CD4-positive, alpha-beta T cell treated with Interleukin-17A for 1 hour (primary cell): ENCODE measurements at places on chromosomes 6 and 20.

GRCh38 chr6:29708432-29709179 lies 14.6 kb upstream of the HLA-F start:
- DNase-seq, result peak; percentile 87

- DNase-seq, result no peak
Measured at GRCh38 chr6:142937986-142938385, 7.0 kb downstream of the HIVEP2 start.

GRCh38 chr6:87244380-87244779 lies 78.0 kb upstream of the SMIM8 start:
- DNase-seq, result no peak

DNA sequence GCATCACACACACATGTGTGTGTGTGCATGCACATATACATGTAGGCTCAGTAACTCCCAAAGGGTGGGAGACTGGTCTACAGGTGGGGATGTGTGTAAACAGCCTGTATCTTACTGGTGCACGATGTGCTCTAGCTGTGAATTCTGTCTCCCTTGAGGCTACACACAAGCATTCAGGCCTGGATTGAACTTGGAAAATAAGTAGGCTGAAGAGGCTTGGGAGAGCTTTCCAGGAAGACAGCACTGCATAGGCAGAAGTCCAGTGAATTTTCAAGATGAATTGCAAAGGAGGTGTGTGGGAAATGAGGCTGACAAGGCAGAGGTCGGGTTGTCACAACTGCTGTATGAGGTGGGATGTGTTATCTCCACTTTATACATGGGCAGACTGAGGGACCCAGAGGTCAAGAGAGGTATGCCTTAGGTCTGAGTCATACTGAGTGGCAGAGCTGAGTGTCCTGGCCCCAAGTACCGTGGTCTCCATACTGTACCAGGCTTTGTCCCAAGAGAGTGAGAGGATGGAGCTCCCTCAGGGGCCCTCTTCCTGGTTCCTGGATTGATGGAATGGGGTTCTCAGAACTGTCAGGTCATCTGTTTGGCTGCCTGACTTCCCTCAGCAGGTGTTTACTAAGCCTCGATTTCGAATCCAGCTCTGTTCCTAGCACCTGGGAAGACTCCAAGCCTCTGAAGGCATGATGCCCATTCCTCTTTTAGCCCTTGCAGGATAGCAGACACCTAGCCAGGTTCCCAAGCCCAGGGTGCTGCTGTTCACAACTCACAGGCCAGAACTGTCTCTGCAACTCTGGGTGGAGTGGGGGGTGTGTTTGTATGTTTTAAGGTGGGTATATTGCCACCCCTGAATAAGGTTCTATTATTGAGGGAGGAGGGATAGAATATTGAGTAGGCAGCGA lies 14.4 kb downstream of the SNPH start:
- no peak for DNase-seq

DNA sequence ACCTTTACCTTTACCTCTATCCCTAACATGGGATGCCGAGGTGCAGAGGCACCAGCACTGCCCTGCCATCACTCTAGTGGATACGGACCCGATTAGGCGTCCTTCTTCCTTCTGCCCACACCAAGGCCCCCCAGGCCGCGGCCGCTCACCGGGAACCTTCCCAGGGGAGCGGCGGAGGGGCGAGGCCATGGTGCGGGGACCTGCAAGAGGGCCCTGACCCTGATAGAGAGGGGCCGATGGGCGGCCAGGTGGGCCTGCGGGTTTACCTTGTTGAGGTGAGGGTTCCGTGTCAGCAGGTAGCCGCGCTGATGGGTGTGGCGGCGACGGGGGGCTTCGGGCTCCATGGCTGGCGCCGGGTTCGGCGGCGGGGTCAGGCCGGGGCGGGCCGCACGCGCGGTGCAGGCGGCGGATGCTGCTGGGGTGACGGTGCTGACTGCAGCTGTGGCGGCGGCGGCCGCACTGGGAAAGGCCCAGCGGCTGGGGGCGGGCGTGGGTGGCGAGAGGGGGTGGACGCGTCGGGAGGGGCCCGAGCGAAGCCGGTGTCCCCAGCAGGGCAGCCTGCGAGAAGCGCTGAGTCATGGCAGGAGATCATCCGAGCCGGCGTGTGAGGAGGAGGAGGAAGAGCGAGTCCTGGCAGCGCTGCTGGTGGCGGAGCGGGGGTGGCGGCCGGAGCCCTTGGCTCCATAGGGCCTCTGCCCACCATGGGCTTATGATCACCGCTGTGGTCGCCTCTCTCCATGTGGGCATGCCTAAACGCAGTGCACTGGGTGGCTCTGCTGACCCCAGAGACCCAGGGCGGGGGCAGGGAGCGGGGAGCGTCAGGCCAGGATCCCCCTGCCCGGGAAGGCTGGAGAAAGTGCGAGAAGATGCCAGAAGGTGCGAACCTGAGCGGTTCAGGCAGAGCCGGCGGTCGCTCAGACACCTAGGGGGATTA lies at the start of gene ME1:
TSS of gene ME1 (minus strand) at position 441 of the 934 bp plus-strand sequence. CDS start at position 344, 97 bp downstream.
- peak; percentile 31 for DNase-seq

DNA sequence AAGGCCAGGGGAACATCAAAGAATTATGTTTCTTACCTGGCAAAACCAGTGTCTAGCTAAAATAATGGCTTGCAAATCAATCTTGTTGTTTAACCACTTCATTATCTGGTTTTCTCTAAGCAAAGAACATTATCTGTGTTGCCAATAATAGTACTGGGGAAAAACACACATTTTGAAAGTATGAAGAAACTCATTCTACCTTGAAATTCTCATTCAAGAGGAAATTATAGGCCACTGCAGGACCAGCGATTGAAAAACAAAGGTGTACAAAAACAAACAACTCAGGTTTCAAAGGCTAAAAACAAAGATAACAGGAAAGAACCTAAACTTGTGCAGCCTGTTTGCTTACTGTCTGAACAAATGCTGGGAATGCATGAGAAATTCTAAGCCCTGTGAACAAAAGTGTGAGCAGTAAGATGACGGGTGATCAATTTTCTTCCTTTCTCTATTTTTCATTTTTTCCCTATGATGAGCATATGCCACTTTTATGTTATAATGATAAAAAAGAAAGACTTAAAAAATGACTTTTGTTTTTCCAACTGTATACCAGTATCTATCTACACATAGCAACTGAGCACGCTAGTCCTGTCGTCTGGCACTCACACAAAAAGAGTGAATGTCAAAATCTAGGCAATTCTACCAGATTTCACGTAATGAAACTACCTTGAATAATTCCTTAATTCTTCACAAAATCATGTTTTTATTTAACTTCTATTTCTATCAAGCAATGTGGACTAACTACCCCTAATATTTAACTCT lies 117.9 kb downstream of the SGK1 start:
- DNase-seq, result no peak

DNA sequence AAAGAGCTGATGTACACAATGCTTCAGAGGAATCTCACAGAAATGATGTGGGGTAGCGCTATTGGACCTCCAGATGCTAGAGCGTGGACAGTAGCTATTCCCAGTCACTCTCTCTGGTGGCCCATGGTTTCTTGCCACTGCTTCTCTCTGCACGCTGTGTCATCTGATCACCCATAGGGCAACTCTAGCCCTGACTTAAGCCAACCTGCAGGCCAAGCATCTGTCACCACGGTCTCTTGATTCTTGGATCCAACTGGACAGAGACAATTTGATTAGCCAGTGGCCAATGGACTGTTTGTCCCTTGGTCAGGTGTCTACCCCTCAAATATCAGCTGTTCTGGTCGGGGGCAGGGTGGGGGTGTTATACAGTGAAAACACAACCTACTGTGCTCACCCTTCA lies 42.4 kb upstream of the TRAF3IP2 start:
- DNase-seq, result no peak

- no peak for DNase-seq
Measured at GRCh38 chr6:118504611-118505010, 43.5 kb upstream of the PLN start.

DNA sequence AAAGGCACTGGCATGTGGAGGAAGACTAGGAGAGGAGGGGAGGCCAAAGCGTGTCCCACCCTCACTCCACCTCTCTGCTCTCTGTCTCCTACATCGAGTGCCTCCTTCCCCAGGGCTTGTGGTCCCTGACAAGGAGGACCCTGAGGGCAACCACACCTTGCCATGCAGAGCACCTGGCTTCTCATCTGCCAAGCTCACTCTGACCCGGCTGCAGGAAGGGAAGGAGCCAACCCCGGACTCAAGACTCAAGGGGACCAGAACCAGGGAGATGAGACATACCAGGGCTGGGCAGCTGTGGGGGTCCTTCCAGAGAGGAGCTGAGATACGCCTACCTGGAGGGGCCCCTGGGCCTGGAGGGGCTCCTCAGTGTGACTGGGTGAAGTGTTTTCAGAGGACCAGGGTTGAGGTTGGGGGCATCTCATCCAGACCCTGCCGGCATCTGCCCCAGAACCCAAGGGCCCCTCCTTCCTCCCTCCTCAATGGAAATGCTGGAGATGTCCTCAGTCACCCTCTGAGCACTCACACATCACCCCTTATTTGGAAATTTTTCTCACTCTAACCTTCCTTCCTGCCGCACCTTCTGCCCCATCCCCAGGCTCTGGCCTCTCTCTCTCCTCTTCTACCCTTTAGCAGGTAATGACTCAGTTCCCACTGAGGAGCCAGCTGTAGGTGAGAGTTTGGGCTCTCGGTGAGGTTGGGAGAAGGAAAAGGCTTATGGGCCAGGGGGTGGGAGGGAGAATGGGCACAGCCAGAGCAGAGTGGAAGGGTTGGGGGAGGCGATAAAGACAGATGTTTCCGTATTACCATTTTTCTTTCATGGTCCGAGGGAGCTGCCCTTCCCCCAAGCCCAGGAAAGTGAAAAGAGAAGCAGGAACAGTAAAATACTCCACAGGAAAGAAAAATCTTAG lies 32.0 kb upstream of the POU5F1 start:
- peak; percentile 35 for DNase-seq

GRCh38 chr20:5328268-5328667 lies 11.5 kb upstream of the PROKR2 start:
- DNase-seq, result no peak

- DNase-seq, result no peak
Measured at GRCh38 chr6:46704562-46704961, 16.9 kb downstream of the TDRD6 start.

GRCh38 chr6:138571585-138572166 lies 72.4 kb upstream of the NHSL1 start:
- DNase-seq, result no peak

DNA sequence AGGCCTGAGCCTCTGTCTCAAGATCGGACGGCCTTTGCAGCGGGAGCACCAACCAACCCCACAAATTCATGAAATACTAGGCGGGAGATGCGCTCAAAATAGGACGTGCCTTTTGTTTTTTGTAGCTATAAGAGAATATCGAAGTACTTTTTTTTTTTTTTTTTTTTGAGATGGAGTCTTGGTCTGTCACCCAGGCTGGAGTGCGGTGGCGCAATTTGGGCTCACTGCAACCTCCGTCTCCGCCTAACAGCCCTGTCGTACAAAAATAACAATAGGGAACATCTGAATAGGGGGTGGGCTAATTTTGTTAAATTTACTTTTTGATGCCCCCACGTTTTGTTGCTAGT lies 5.9 kb upstream of the TUBB2A start:
- no peak for DNase-seq

DNA sequence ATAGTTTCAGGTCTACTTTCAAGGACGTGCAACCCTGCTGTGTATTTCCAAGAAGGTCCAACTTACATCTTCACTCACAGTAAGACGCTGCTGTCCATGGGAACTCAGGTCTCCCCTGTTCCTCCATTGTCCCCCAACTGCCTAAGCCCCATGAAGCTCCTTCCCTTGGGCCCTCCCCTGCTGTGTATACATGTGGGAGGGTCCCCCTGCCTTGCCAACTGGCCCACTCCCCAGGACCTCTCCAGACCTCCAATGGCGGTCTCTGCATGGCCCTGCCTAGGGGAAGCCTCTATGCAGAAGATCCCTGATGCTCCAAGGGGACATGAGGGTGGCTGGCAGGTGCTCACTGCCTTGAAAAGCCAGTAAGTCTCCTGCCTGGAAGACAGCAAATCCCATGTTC lies 186.7 kb upstream of the CST7 start:
- no peak for DNase-seq

DNA sequence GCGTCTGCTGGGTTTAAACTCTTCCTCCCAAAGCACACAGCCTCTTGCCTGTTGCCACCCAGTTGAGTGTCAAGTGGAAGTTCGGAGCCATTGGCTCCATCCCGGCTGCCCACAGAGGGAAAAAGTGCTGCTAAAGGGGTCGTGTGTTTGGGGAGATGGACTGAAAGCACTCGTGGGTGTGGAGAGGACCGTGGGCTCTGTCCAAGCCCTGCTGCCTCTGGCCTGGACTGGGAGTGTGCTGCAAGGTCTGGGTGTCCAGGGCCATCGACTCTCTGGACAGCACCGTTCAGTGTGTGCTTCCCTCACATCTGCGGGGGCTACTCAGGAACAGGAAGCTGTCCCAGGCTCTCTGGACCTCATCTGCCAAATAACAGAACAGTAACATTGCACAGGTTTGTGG lies 269.3 kb downstream of the DLL1 start:
- DNase-seq, result no peak

DNA sequence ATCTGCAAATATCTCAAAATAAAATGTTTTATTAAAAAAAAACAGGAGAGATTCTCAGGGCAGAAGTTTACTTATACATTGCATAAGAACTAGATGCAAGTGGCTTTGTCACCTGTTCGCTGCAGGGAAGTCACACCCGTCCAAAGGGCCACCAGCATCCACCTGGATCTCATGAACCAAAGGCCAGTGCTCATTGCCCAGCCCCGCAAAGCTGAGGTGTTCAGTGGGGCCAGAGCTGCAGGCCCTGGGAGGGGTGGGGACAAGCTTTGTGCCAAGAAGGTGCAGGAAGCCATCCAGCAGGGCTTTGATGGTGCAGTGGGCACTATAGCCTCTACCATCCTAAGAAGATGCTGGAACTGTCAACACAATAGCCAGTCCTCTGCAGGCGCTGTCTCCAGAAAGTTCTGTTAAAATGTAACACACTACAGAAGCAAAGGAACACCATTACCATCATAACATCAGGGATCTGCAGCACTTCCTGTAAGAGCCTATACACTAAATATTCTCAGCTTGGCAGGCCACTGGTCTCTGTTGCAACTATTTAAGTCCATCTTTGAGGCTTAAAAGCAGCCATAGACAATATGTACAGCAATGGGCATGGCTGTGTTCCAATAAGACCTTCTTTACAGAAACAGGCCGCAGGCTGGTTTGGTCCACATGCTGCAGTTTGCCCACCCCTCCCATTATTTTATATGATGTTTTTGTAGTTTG lies 15.7 kb upstream of the CD93 start:
- no peak for DNase-seq
